Breast epithelium (tissue), 4 donors: ENCODE measurements at places on chromosomes 6 and 20.

DNA sequence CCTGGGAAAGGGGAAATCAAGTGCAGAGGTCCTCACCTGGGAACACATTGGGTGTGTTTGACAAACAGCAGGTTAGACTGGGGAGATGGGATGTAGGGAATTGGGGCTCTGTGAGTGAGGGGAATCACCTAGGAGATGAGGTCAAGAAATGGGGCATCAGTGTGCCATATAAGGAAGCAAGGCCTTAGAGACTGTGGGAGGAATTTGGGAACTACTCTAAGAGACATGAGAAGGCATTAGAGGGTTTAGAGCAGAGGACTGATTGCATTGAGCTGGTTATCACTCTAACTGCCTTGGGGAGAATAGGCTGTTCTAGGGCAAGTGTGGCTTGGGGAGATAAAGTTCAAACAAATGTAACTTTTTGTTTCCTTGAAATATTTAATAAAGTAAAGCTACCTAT lies 189.9 kb downstream of the EYA4 start:
- no peak for DNase-seq

DNA sequence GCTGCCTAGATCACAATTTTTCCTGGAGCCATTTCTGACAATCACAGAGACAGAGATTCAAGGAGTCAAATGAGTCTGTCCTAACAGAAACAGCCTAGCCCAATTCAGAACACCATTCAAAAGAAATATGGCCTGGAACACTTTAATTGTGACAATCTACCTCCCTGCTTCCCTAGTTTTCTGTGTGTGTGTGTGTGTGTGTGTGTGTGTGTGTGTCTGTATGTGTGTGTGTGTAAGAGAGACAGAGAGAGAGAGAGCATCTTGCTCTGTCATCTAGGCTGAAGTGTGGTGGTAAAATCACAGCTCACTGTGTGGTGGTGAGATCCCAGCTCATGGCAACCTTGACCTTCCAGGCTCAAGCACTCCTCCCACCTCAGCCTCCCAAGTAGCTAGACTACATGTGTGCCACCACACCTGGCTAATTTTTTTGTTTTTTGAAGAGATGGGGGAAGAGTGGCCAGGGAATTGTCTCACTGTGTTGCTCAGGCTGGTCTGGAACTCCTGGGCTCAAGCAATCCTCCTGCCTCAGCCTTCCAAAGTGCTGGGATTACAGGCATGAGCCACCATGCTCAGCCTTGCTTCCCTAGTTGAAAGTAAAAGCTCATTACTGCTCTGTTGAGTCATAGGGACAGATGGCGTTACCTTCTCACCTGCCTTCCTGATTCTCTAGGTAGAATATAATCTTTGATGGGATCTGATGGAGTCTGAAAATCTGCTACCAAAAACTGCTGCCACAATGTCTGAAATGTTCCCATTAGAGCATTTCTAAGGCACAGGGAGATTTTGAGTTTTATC lies 89.6 kb upstream of the BEND6 start:
- DNase-seq = no peak

GRCh38 chr6:90107371-90107770 lies 189.3 kb downstream of the BACH2 start:
- DNase-seq = no peak

DNA sequence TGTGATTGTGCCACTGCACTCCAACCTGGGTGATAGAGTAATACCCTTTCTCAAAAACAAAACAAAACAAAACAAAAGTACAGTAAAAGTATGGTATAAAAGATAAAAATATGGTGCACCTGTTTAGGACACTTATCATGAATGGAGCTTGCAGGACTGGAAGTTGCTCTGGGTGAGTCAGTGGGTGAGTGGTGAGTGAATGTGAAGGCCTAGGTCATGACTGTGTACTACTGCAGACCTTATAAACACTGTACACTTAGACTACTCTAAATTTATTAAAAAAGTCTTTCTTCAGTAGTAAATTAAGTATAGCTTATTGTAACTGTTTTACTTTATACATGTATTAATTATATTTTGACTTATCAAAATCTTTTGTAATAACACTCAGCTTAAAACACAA lies 46.0 kb downstream of the ZFP64 start:
- no peak for DNase-seq

- no peak for DNase-seq
Observed at GRCh38 chr6:75167325-75167724, 38.5 kb downstream of the COL12A1 start.

- no peak for DNase-seq
Observed at GRCh38 chr6:170575250-170575649, 9.2 kb downstream of the PDCD2 start.

GRCh38 chr6:136753624-136754023 lies 38.7 kb downstream of the MAP3K5 start:
- DNase-seq = no peak

DNA sequence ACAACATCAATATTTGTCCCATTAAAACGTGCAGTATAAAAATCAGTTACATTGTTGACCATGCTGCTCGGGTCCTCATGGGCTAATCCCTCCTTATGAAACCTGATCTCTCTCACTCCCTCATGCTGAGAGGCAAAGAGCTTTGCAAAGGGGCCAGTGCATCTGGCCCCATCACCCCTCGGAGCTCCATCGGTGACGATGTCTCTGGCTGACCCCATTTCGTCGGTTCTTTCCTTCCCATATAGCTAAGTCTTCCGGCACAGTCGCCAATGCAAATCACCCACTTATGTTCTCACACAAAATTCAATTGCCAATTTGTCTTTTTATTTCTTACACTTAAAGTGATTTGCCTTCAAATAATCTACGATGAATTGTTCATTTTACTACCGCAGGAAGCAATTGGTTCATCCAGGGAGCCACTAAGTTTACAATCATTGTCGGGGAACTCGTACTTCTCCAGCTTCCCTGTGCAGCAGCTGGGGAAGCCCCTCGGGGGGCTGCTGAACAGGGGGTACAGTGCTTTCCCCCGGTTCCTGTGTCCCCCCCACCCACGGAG lies 199.8 kb upstream of the CDH4 start:
- DNase-seq = no peak
